ENCODE measurements at places on chromosomes 11 and 22. TPM values are rescaled to one million over a fixed set of nuclear protein-coding genes. Genes with fewer than 3 reads are reported as not detected.

DNA sequence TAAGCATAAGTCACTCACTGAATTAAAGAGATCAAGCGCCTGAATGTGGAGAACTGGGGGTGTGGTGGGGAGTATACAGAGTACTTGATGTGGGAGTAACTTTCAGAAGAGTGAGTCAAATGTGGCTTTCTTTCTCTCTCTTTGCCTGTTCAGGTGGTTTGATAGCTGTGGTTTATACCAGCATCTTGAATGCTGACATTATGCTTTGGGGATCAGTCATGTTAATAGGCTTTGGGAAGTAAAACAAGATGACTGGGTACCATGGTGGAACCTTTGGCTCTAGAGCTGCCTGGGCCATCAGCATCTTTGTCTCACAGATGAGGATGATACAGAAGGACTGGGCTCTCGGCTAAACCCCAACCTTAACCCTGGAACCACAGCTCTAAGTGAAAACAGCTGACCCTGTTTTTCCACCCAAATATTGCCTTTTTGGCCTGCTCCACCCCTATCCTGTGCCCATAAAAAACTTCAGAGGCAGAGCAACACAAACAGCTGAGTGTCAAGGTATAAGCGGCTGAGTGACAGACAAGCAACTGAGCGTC is 58.2 kb upstream of the GNAZ start:
- no peak overlapping the region for H3K27ac ChIP-seq
- peaks cover 26% of the 10 kb centered on the region for H3K4me1 ChIP-seq
- peak; percentile 62 for DNase-seq
- H3K4me3 ChIP-seq, result no peak overlapping the region
- H3K27me3 ChIP-seq, result peaks cover 45% of the 10 kb centered on the region

TPH1 gene
- total RNA-seq, result 0.21 TPM

ADM2 gene
- total RNA-seq, result 4.2 TPM

- DNase-seq, result no peak
- no peak overlapping the region for H3K4me3 ChIP-seq
- H3K27ac ChIP-seq, result peak overlapping the region; percentile 80
Observed at GRCh38 chr11:75565221-75565814, 3.3 kb downstream of the SERPINH1 start.

FAM227A gene
- 0.87 TPM for total RNA-seq

OVOL1 gene
- total RNA-seq, result not detected

- no peak overlapping the region for H3K27ac ChIP-seq
- no peak overlapping the region for H3K4me3 ChIP-seq
- no peaks in the 10 kb centered on the region for H3K36me3 ChIP-seq
- no peaks in the 10 kb centered on the region for H3K27me3 ChIP-seq
- no peaks in the 10 kb centered on the region for H3K4me1 ChIP-seq
- DNase-seq, result no peak
Observed at GRCh38 chr11:109018639-109019038, 353.8 kb downstream of the DDX10 start.

DNA sequence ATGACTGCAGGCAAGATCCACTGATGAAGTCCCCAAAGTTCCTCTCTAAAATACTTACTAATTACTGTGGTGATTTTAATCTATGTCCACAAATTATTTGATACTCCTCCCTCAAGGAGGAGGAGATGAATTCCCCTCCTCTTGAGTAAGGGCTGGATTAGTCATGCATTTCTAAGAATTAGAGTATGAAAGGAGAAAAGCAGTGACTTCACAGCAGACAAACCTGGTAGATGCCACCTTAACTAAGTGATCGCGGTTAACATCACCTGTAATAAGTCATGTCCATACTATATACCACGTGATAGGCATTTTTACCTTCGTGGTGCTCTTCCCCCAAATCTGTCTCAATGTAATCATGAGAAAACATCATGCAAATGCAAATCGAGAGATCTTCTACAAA is 52.0 kb upstream of the TSPAN18 start:
- no peaks in the 10 kb centered on the region for H3K36me3 ChIP-seq
- H3K27me3 ChIP-seq, result peaks cover 11% of the 10 kb centered on the region
- peaks cover 13% of the 10 kb centered on the region for H3K4me1 ChIP-seq
- no peak overlapping the region for H3K4me3 ChIP-seq
- DNase-seq, result no peak

- DNase-seq, result no peak
- H3K4me3 ChIP-seq, result no peak overlapping the region
- H3K27ac ChIP-seq, result peak overlapping the region; percentile 65
Observed at GRCh38 chr22:36425977-36426523, 38.3 kb upstream of the MYH9 start.

LDHAL6A gene
- total RNA-seq, result not detected

- no peak overlapping the region for H3K27ac ChIP-seq
- no peak overlapping the region for H3K4me3 ChIP-seq
- H3K4me1 ChIP-seq, result peaks cover 9% of the 10 kb centered on the region
- no peak for DNase-seq
- H3K27me3 ChIP-seq, result no peaks in the 10 kb centered on the region
- H3K36me3 ChIP-seq, result peaks cover 37% of the 10 kb centered on the region
Observed at GRCh38 chr11:121300313-121300971, 7.9 kb downstream of the SC5D start.

OTOG gene
- total RNA-seq, result not detected
